T-helper 1 cell (primary cell): ENCODE measurements at places on chromosomes 11 and 22.

DNA sequence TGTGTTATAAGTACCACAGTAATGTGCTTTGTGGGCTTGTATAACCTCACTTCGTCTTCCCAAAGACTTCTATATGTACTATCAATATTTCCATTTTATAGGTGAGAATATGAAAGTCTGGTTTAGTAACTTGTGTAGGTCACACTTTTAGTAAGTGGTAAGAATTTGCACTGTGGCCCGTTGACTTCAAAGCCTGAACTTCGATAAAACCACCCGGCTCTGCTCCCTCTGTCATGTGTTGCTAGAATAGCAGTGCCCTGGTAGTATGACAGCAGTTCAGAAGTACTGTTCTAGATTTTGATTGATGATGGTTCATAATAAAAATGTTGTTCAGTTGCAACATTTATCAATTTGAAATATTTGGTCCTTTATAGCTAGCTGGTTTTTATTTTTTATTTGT, 110.2 kb upstream of the SORL1-AS1 start:
- DNase-seq: no peak

DNA sequence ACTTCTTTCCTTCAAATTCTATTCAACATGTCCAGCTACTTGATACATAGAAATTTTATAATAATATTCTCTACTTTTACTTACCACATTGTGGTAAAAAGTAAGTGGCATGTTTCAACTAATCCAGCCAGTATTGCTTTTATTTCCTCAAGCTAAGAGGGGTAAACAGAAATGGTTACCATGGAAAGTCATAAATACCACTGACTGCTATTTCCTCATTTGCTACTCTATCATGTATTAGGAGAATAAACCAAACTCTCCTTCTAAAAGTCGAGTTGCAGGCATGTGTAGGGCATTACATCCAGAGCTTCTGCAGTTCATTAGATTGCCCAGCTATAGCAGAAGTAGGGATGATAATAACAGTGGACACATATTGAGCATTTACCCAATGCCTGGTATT, 208.4 kb downstream of the MAML2 start:
- DNase-seq: no peak

- DNase-seq: no peak
Observed at GRCh38 chr11:83689144-83689780, 403.1 kb upstream of the CCDC90B start.

GRCh38 chr11:108568195-108568858, 25.2 kb downstream of the EXPH5 start:
- no peak for DNase-seq

GRCh38 chr11:13141731-13142709, 132.9 kb downstream of the RASSF10 start:
- no peak for DNase-seq

GRCh38 chr22:39253435-39254070, 8.8 kb upstream of the PDGFB start:
- peak; percentile 18 for DNase-seq

GRCh38 chr11:121696931-121697670, 244.3 kb upstream of the SORL1-AS1 start:
- DNase-seq: no peak

DNA sequence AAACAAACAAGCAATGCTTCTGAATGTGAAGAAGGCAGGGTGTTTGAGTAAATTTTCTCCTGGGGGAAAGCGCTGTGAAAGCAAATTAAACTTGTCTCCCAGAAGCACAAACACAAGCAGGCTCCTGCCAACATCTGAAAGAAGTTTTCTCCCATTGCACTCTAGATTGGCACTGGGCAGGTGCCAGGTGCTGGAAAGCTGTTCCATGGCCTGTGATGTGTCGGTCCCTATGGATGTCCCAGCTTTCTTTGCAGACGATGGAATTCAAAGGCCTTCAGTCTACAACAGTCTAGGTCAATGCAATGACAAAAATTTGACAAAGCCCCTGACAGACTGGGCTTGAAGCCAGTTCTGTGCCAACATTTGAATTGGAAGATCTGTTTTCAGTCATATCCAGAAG, 246.1 kb upstream of the NARS2 start:
- DNase-seq: no peak

- no peak for DNase-seq
Observed at GRCh38 chr11:112627588-112628045, 333.6 kb upstream of the NCAM1 start.

DNA sequence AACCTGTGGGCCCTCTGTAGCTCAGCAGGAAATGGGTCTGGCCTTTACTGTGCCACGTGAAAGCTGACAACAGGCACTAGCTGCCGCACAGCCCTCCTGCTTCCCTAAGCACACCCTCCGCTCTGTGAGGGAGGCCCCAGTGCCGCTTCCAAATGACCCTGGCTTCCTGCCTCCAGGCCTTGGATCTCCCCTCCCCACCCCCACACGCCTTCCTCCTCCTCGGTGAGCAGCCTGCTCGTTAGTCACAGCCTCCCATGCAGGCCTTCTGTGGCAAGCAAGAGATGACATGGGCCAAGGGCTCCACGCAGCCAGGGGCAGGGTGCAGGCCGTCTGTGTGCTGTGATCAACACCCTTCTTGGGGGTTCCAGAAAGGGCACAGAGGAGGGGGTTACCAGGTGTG, 15.3 kb upstream of the RASL10A start:
- no peak for DNase-seq

- DNase-seq: no peak
Observed at GRCh38 chr22:24333301-24333700, 62.7 kb downstream of the SPECC1L start.

GRCh38 chr11:5516599-5516998, at the start of gene UBQLNL:
Gene UBQLNL, minus strand, starts transcription at chr11:5516699. Its CDS starts 258 bp downstream, at chr11:5516441.
- no peak for DNase-seq

GRCh38 chr11:120270386-120270785, 30.4 kb downstream of the POU2F3 start:
- DNase-seq: no peak

GRCh38 chr11:117959438-117960149, 26.6 kb upstream of the IL10RA start:
- no peak for DNase-seq
